Forelimb muscle (tissue), 1 donor: ENCODE measurements at places on chromosomes 16 and 17.

DNA sequence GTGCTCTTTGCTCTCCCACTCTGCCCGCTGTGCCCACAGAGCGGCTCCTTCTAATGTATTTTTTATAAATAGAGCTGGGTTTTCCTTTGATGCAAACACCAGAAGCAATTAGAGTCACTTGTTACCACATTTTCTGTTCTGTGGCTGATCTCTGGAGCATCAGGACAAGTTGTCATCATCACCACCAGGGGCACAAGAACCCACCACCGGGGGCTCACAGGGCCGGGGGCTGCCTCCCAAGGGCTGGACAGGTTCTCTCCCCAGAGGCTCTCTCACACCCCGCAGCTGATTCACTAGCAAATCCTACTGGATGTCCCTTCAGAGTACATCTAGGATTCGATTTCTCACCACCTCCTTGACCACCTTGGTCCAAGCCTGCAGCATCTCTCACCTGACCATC is 18.5 kb downstream of the C16orf82 start:
- DNase-seq, result no peak

GRCh38 chr16:9850817-9851216 is 331.4 kb downstream of the GRIN2A start:
- no peak for DNase-seq

DNA sequence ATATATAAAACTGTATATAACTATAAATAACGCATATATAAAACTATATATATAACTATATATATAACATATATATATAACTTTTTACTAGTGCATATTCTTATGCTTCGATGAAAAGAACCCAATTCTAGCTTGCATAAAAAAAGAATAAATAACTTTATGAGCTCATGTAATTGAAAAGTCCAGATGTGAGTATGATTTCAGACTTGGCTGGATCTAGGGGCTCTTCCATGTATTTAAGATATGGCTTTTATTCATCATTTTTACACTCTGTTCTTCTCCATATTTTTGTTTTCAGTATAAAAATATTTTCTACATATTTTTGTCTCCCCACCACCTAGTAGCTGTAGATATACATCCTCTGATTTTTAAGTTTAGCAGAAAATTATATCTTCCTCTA is 417.5 kb downstream of the CDH11 start:
- peak; percentile 24 for DNase-seq

GRCh38 chr17:52145476-52145875 is 13.0 kb downstream of the CA10 start:
- DNase-seq, result no peak

- DNase-seq, result no peak
Measured at GRCh38 chr16:65667011-65667578, 545.2 kb upstream of the CDH11 start.

GRCh38 chr16:79798416-79799053 is 198.0 kb upstream of the MAF start:
- no peak for DNase-seq

DNA sequence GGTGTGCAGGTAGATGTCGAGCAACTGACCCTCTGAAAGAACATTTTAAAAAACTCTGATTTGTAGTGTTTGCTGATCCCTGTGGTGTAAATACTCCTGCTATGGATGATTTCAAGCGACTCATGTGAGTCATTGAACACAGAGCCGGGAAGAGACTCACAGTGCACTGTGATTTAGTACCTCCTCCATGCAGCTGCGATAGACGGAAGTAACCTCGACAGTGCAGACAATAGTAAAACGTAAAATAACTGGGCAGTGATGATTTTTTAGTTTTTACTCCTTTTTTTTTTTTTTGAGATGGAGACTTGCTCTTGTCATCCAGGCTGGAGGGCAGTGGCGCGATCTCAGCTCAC is 8.7 kb downstream of the TBX21 start:
- no peak for DNase-seq

- DNase-seq, result no peak
Measured at GRCh38 chr17:64658931-64659330, 3.2 kb downstream of the SMURF2 start.

- no peak for DNase-seq
Measured at GRCh38 chr17:81404558-81405165, 9.4 kb downstream of the BAHCC1 start.

DNA sequence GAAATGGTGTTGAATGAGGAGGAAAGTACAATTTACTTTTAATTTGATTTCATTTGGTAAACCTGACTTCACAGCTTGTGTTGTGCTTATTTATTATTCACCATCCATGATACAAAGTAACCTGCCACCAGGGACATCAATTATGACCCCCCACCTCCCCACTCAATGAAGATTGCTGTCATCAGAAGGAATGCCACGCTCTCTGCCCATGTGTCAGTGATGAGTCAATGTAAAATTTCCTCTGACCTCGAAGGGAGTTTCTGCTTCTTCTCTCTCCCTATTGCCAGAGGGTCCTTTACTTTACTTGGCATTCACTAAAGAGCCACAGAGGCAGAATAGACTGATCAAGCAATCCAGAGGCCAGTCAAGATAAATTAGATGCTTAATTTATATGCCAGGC is 759.7 kb downstream of the CDH11 start:
- no peak for DNase-seq

DNA sequence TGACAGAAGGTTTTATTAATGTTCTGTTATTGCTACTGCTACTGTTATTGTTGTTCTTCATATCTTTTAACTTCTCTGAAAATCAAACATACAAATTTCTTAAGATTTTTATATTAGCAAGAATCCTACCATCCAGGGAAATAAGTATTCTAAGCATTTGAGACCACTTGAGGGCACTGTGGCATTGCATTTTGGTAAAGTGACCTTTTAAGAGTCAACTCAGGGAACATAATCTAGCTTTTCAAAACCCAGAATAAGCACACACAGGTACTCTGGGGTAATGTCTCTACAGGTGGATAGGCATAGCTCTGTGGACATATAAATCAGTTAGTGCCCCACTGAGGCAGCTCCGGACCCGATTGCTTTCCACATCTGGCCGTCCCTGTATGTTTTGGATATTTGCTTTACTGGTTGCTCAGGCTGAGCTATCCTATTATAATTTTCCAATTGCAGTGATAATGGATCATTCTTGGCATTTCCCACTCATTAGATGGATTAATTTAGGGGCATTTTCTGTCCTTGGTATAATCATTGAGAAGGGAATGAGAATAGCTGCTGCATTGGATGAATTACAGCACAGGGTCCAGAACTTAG is 1425.1 kb upstream of the CDH8 start:
- DNase-seq, result peak; percentile 28

DNA sequence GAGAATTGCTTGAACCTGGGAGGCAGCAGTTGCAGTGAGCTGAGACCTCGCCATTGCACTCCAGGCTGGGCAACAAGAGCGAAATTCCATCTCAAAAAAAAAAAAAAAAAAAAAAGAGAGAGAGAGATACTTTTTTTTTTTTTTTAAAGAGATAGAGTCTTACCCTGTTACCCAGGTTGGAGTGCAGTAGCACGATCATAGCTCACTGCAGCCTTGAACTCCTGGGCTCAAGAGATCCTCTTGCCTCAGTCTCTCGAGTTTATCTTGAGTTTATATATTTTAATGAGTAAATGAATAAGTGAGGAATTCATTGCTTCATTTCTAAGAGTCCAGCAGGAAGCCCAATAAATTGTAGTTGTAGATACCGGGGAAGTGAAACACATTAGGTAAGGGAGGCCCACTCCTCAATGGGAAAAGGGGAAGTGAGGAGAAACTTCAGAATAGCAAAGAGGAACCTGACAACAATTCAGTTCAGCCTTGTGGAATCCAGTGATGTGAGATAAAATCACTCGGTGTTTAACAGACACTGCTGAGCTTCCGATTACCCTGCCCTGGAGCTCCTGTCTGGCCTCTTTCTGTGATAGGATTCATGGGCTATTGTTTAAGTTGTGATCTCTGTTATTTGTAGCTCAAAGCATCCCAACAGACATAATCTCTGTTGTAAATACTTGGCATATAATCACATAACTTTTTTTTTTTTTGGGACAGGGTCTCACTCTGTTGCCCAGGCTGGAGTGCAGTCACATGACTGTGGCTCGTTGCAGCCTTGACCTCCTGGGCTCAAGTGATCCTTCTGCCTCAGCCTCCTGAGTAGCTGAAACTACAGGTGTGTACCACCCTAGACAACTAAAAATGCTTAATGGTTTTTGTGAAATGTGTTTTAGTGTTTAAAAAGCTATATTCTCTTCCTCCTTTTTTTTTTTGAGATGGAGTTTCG is 15.8 kb upstream of the ITGAM start:
- DNase-seq, result no peak

- no peak for DNase-seq
Measured at GRCh38 chr16:53055541-53056391, 975 bp downstream of the CHD9 start.

DNA sequence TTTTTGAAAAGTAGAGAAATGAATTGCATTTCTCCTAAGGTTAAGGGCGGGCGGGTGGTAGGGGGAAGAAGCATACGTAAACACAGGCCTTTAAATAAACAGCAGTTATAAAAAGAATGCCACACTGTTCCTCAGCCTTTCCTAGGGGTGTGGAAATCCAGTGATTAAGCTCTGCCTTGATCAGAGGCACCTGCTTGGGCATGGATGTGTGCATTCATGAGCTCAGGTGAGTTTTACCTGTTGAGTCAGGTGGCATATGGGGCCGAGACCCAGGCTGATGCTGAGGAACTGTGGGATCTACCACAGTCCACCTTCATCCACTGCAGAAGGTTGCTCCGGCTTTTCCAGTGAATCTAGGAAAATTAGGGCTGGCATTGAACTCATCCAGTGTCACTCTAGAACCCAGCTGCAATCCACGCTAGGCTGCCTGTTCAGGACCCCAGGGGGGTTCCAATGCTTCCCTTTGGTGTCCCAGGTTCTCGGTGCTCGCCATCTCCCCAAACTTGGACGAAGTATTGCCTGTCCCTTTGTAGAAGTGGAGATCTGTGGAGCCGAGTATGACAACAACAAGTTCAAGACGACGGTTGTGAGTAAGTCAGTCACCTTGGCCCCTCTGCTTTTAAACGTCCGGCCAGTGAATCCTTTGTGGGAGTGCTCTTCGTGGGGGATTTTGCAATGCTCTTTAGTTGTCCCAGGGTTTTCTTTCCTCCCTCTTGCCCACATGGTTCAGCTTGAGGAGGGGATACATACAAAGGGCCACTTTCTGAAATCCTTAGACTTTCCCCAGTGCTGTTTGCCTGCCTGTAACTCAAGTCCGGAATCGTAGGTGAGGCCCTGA is 72.7 kb downstream of the SDR42E1 start:
- no peak for DNase-seq

DNA sequence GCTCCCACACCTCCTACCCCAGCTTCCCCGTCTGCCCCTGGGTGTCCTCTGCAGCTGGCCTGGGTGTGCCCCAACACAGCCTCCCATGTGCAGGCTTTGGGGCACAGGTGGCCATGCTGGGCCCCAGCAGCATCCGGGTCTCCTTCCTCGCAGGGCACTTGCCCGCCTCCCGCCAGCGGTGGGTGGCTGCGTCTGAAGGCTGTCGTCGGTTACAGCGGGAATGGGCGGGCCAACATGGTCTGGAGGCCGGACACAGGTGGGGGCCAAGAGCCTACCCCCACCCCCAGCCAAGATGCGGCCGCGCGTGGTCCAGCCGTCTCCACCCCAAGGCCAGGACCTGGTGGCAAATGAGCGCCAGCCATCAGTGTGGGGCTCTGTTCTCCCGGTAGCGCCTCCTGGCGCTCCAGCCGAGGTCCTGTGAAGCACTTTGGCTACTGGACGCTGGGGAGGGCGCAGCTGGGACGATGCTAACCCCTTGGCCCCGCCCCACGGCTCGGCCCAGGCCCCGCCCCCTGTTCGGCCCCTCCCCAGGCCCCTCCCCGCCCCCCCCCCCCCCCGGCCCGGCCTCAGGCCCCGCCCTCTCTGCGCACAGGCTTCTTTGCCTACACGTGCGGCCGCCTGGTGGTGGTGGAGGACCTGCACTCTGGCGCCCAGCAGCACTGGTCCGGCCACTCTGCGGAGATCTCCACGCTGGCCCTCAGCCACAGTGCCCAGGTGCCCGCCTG is 7.3 kb upstream of the RHOT2 start:
- peak; percentile 36 for DNase-seq

GRCh38 chr17:63998050-63998720 is at the start of gene PRR29:
PRR29 (plus strand) TSS chr17:63998351; CDS start chr17:63998365, 14 bp downstream.
- no peak for DNase-seq

- no peak for DNase-seq
Measured at GRCh38 chr17:45060382-45060796, 728 bp upstream of the NMT1 start.

- no peak for DNase-seq
Measured at GRCh38 chr16:69859105-69859989, 91.8 kb upstream of the CLEC18A start.

DNA sequence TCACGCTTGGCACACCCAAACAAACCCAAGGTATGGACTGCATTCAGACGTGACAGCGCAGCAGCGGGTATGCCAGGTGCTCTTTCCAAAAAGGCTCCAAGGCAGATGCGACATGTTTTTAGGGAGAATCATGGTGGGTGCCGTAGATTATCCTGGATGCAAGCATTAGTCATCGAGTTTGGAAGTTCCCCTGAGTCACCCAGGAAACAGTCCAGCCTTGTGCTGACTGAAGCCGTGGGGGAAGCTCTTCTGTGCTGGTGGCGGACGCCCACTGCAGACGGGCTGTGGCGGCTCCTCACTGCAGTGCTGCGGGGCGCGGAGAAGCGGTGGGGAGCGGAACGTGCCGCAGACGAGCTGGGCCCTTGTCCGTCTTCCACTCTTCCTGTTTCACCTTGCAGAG is 13.9 kb downstream of the JPT2 start:
- no peak for DNase-seq

DNA sequence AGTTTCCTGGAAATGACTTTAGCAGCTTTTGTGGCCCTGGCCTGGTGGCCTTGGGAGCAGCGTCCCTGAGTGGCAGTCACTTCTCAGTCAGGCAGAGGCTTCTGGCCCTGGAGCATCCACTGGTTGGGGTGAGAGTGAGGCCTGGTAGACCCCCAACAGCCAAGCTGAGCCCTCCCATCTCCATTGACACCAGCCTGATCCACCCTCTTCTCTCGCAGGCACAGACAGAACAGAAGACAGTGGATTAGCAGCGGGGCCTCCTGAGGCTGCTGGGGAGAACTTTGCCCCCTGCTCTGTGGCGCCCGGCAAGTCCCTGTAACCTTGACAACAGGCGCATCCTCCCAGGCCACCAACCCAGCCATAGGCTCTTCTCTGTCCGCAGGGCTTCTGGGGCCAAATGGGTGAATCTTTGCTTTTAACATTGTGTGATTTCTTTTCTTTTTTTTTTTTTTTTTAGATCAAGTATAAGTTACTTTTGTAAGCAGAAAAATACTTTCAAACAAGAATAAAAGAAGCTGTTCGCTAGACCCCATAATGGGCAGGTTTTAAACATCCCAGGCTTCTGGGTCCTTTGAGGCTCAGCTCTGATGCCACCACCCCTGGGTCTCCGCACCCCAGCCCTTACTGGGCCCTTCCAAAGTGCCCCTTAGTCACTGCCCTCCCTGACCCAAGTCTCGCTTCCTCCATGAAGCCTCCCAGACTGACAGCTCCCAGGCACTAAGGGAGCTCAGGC is 12.7 kb upstream of the FLYWCH1 start:
- no peak for DNase-seq
